ENCODE measurements at places on chromosomes 7 and 10.

DNA sequence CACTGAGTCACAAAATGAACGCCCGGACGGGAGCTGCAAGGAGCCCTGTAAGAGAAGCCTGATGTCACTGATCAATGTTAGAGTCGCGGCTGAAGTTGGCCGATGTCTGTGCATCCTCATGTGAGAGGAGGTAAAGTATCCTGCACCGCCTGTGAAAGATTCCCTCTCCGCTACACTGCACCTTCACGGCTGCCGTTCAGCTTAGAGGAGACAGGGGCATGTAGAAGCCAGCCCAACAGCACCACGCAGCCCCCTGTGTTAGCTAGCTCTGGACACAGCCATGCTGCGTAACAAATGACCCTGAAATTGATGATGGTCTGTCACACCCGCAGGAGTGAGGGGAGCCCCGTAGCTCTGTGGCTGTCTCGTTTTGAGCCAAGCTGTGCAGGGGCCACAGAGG lies 81.5 kb upstream of the DIP2C start:
- DNase-seq, result no peak

DNA sequence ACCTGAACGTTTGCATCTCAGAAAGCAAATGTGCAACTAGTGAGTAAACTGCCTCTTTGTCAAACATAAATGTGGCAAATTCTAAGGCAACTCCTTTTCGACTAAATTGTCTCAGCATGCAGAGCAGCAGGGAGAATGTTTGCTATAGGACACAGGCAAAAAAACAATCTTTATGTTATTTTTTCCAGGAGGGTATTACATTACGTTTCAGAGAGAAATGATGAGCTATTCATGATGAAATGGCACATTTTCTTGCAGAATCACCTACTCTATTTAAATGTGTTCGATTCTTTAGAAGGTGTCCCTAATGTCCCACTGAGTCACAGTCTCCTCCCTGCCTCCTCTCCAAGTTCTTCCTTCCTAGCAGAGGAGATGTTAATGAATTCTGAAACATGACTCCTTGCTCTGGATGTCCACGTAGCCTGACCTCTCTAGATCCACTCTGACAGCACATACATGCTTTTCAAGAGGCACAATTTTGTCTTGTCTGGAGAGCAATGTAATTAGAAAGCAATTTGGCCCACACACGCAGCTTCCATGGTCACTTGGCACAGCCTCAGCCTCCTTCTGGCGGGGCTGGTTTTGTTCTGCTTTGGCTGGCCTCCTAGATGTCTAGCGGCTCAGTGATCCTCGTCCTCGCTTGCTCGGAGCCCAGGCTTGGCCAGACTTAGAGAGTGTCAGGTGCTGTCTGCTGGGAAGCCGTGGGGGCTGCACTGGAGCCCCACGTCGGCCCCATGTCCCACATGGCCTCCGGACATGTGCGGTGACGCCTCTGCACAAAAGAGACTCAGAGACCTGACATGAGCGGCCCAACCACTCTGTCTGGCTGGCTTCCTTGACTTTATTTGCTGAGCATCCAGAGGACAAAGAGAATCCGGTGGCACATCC lies 125.7 kb upstream of the ZNF438 start:
- DNase-seq, result no peak

- DNase-seq, result no peak
These were observed 36.8 kb downstream of the TAS2R41 start for GRCh38 chr7:143514487-143514886.

DNA sequence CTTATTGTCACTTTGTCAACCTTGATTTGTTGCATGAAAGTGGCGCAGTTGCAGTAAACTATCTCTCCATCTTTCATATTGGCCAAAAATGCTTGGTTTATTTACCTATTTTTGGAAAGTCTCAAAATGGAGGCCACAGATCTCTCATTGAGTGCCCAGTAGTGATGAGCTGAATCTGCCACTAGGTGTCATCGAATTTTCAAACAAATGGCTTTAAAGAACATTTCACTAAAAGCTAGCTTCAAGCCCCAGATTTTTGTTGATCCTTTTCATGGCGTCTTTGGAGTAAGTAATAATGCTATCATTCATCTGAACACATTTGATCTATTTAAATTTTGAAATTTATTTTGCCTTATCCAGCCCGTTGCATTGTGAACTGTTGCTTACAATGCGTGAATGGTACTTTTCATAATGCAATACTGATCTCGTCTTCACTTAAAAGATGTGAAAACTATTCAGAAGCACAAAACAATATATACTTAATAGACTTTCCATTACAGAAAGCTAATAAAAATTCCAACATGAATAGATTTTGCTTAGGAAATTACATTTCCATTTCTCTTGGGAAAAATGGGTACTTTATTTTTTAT lies 236.2 kb downstream of the DNAJB9 start:
- no peak for DNase-seq

DNA sequence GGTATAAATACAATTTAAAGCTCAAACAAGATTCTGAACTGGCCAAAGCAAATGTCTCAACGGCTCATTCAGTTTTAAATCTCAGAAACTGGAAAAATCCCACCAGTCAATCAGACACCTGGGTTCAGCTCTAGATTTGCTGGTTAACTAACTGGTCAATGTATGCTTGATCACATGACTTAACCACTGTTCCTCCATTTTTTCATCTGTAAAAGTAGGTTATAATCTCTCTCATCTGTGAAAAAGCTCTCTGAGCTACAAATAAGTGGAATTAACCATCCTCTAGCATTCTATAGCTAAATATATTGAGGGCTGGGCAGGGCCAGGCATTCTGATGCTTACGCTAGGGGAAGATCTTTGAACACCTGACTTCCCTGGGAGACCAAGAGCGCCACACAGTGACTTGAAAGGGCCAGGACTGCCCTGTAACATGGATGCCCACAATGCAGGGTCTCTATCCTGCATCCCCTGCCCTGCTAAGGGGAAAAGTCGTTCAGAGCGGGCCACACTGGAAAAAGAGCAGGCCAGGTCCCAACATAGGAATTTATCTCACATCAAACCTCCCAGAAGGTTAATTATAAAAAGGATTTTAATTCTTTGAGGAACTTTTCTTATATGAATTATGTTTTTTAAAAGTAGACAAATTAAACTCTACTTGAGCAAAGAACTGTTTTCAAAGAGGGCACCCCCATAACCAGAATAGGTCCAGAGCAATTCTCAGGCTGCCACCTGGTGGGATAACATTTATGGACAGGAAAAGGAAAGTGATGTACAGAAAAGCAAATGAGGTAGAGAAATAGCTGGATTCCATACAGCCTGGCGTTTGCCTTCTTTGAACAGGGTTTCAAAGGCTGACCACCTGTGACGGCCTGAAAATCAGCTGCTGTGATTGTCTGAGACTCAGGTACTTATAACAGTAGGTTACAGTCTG lies 1.8 kb downstream of the RP9 start:
- DNase-seq, result no peak

GRCh38 chr10:128528167-128528566 lies 401.9 kb upstream of the MKI67 start:
- no peak for DNase-seq

DNA sequence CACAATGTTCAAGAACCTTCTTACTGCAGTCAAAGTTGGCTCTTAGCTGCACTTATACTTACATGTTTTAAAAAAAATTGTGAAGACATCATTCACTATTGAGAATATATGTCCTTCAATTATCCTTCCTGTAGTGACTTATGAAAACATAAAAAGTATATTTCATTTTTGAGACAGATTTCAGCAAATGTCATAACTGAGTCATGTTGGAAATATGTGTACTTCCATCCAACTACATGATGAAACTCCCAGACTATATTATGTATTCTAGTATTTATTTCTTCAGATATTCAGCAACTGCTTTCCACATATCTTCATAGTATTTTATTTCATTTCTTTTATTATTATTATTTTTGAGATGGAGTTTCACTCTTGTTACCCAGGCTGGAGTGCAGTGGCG lies 160.2 kb downstream of the ARHGAP12 start:
- DNase-seq, result no peak

- DNase-seq, result no peak
These were observed 213.7 kb downstream of the GLI3 start for GRCh38 chr7:42023262-42023661.
